GM04503 (cell line): ENCODE measurements at places on chromosomes 4 and X.
A peak's percentile ranks its signal among the peaks of the same experiment; 100 is the strongest.

DNA sequence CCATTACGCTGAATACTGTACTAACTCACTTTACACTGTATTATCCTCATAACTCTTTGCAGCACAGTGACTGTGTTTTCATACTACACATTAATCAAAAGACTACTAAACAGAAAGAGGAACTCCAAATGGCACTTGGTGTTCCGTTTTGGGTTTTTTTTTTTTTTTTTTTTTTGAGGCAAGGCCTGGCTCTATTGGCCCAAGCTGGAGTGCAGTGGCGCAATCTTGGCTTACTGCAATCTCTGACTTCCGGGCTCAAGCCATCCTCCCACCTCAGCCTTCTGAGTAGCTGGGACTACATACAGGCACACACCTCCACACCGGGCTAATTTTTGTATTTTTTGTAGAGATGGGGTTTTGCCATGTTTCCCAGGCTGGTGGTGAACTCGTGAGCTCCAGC lies 10.7 kb downstream of the KLHL8 start:
- DNase-seq = no peak

- DNase-seq = no peak
Observed at GRCh38 chr4:109571494-109571893, 11.4 kb downstream of the MCUB start.

DNA sequence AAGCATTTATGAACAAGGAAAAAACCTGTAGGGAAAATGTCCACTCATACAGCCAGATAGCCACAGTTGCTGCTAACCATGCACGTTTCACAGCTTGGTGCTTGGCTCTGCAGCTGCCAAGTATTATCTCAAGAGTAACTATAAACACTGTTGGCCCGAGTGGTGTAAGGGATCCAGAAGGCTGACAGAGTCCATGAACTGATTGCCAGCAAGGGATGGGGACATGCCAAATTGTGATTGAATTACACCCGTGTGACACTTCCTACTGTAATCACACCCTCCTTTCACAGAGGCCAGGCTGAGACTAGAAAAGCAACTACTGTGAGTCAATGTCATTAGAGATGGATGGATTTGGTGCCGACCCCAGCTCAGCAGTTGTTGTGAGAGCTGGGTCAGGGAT lies 223.9 kb upstream of the ANKRD50 start:
- DNase-seq = peak; percentile 43

- peak; percentile 47 for DNase-seq
Observed at GRCh38 chr4:73718375-73719373, 21.7 kb upstream of the CXCL8 start.

DNA sequence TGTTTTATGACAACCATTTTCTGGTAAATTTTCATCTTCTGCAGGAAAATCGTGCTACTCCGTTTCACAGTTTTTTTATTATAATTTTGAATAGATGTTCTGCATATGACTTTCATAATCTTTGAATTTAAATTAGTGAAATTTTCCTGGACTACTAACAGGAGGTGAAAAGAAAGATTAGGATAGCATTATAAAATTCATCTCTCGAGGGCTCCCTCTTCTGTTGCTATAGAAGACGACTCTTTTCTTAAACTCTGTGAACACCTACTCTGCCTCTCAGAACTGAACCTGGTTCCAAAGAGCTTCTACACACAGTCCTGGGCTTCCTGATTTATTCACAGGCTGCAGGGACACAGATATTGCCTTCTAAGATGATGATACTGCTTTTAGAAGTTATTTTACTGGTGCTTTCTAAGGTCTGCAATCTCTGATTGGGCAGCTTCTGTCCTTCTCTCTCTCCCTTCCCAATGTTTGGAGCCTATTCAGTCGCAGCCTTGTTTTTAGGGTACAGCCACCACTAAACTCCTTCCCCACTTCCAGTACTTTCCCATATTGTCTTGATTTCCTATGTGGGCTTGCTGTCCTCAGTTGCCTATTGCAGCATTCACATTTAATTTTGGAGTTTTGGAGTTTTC lies 10.1 kb upstream of the SAP30 start:
- DNase-seq = no peak

DNA sequence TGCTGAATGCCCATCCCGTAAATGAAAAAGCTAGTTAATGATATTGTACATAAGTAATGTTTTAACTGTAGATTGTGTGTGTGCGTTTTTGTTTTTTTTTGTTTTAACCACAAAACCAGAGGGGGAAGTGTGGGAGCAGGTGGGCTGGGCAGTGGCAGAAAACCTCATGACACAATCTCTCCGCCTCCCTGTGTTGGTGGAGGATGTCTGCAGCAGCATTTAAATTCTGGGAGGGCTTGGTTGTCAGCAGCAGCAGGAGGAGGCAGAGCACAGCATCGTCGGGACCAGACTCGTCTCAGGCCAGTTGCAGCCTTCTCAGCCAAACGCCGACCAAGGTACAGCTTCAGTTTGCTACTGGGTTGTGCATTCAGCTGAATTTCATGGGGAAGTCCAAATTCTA lies at the start of gene SPP1:
Gene SPP1 (plus strand): TSS at position 249 of the 400 bp plus-strand sequence. CDS start 1,182 bp downstream, outside the sequence.
- DNase-seq = no peak

DNA sequence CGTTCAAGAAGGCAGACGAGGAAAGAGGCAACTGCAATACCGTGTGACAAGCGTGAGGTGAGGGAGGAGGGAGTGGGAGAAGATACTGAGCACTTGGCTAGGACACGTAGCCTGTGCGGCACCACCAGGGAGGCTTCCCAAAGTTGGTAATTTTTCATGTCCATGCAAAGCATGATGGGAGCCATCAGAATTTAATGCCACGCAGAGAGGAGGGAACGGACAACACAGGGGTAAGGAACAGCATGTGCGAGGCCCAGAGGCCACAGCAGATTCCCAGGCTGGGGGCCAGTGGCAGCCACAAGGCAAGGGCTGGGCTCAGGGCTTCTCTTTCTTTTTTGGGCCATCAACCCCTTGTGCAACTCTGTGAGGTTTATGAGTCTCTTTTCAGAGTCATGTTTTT lies 11.0 kb upstream of the CLDN24 start:
- DNase-seq = no peak
